Activated T-helper 1 cell treated with anti-CD3 and anti-CD28 coated beads, Interleukin-12 subunit alpha, Interleukin-12 subunit beta, Interleukin-2, Interleukin-4 antibody, amounts not matched to agents 30 ng/mL and 10 ng/mL and 1 ng/mL, durations not matched to agents 14 hours and 24 hours and 36 hours (primary cell): ENCODE measurements at places on chromosomes 12 and 14. TPM values are rescaled to one million over a fixed set of nuclear protein-coding genes. Genes with fewer than 3 reads are reported as not detected.

GRCh38 chr12:82124711-82125380, 233.3 kb downstream of the CCDC59 start:
- DNase-seq: no peak

DNA sequence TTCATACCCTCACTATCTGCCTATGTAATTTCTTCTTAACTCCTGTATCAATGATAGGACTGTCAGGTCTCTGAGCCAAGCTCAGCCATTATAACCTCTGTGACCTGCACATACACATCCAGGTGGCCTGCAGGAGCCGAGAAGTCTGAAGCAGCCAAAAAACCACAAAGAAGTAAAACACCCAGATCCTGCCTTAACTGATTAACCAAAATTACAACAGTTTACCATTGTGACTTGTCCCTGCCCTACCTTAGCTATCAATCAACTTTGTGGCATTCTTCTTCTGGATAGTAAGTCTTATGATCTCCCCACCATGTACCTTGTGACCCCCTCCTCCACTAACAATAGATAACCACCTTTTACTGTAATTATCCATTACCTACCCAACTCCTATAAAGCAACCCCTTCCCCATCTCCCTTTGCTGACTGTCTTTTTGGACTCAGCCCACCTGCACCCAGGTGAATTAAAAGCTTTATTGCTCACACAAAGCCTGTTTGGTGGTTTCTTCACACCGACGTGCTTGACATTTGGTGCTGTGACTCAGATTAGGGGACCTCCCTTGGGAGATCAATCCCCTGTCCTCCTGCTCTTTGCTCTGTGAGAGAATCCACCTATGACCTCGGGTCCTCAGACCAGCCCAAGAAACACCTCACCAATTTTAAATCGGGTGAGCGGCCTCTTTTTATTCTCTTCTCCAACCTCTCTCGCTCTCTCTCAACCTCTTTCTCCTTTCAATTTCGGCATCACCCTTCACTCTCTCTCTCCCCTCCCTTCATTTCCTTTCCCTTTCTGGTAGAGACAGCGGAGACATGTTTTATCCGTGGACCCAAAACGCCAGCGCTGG, 11.5 kb upstream of the LGMN start:
- no peak for DNase-seq

DNA sequence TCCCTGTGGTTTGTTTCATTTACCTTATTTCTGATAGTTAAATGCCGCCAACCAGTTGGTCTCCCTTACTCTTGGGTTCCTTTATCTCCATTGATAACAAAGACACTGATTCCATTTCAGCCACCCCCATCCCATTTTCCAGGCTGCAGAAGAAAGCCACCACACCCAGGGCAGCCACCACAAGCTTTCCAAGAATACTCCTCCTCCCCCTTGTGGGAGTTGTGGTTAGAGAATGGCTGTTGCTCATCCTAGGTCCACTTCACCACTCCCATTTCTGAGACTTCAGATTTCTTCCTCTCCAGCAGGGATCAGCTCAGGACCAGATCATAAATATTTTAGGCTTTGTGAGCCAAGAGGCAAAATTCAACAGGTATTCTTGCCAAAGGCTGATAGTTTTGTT, 73.9 kb downstream of the ANO4 start:
- no peak for DNase-seq

DNA sequence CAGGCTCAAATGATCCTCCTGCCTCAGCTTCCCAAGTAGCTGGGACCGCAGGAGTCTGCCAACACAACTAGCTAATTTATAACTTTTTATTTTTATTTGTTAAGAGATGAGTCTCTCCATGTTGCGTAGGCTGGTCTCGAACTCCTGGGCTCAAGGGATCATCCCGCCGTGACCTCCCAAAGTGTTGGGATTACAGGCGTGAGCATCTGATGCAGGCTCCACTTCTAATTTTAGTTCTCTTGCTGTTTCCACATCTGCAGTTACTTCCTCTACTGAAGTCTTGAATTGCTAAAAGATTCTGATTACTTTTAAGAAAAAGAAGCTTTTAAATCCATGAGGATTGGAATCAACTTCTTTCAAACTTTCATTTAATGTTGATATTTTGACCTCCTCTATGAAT, 13.4 kb upstream of the SNX6 start:
- no peak for DNase-seq

- DNase-seq: no peak
Observed at GRCh38 chr14:68701001-68701741, 91.7 kb downstream of the ZFP36L1 start.

The COX8C gene
- not detected in 2 replicates for total RNA-seq

DNA sequence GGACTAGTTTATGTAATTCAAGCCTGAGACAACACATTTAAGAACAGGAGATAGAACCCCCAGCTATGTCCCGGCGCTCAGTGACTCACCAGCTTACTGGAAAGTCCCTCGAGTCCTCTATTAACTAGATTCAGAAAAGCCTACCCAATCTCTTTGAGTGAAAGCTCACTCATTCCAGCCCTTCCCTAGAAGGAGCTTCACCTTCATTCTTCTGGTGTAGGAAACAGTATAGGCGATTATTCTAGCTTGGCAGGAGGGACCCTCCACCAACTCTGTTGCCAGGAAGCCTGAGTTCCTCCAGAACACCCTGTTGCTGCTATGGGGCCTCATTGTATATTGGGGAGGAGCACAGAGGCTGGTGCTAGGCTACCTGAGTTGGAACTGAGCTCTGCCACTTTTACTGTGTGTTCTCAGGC, 57.2 kb upstream of the AEBP2 start:
- peak; percentile 22 for DNase-seq

The KRT5 gene
- total RNA-seq: not detected in 2 replicates

DNA sequence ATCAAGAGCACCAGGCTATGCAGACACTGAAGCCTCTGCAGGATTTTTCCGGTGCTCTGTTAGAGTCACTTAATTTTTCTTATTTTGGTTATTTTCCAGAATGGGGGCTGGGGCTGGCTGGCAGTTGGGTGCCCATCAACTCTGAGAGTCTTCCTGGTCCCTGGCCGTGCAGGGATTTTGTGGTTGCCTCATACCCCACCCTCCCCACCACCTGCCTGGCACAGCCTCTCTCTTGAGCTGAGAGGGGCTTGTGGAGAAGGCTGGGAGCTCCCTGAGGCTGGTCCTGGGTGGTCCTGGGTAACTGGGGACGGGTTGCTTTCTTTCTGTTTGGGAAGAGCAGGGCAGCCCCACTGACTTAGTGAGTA, 23.3 kb downstream of the LRTM2 start:
- DNase-seq: no peak

The ENDOU gene
- total RNA-seq: not detected in 2 replicates

The HOXC12 gene
- not detected in 2 replicates for total RNA-seq

The RIPK3 gene
- 14.3 and 14.5 TPM in 2 replicates for total RNA-seq

The TRIM9 gene
- 0.31 TPM in 1 of 2 replicates, not detected in the other for total RNA-seq

The ADGRD1 gene
- total RNA-seq: 0.18 and 0.59 TPM in 2 replicates

DNA sequence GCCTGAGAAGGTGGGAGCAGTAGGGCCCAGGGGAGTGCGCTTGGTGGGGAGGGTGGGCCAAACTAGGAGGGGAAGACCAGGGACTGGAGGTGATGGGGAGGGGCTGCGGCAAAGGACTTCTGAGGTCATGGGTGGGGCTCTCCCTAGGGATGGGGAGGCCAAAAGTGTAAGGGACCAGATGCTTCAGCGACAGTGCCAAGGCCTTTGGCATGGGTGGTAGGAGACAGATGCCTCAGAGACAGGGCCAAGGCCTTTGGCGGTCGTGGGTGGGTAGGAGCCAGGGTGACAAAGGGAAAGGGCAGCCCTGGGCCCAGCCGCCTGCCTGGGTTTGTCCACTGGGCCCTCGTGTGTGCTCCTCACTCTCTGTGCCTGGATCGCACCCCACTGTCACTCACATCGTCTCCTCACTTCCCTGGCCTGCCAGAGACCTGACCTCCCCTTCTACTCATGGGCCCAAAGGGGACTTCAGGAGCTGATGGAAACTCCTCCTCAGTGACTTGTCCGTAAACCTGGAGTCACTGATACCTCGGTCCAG, 13.2 kb upstream of the RABGGTA start:
- DNase-seq: no peak

GRCh38 chr12:89162589-89163261, 189.6 kb downstream of the DUSP6 start:
- peak; percentile 59 for DNase-seq

The RFLNA gene
- total RNA-seq: not detected in 2 replicates

- DNase-seq: no peak
Observed at GRCh38 chr12:130186651-130187268, 24.5 kb downstream of the FZD10 start.

DNA sequence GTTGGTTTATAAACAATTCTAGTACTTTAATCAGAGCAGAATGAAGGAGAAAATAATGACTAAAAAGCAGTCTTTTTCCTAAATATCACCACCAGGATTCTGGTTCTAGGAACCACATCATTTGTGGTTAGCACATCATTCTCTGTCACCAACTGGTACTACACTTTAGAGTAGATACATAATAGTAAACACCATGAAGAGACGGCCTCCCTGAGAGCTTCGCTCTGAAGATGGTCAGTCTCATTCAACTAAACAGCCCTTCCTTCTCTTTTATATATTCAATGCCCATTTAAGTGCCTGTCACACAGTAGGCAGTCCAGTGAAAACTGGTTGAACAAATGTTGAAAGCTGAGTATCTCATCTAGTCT, 10.9 kb downstream of the SLC38A2 start:
- no peak for DNase-seq

The SLC17A8 gene
- not detected in 2 replicates for total RNA-seq

The SEC23A gene
- total RNA-seq: 61.2 and 72.0 TPM in 2 replicates

GRCh38 chr14:61471297-61472005, 150.1 kb downstream of the PRKCH start:
- DNase-seq: no peak

- no peak for DNase-seq
Observed at GRCh38 chr12:97408363-97408762, 54.2 kb upstream of the RMST start.

GRCh38 chr14:91793704-91794103, 61.8 kb upstream of the CATSPERB start:
- no peak for DNase-seq

DNA sequence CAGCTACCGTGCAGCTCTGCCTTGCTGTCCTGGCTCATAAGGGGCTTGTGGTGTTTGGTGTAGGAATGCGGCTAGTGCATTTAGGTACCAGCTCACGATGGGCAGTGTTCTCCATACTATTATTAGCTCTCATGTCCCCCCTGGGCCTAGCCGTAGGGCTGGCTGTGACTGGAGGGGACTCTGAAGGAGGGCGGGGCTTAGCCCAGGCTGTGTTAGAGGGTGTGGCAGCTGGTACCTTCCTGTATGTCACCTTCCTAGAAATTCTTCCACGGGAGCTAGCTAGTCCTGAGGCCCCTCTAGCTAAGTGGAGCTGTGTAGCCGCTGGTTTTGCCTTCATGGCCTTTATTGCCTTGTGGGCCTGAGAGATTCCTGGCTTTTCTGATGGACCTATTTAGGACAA, 2.1 kb downstream of the SLC39A2 start:
- no peak for DNase-seq

DNA sequence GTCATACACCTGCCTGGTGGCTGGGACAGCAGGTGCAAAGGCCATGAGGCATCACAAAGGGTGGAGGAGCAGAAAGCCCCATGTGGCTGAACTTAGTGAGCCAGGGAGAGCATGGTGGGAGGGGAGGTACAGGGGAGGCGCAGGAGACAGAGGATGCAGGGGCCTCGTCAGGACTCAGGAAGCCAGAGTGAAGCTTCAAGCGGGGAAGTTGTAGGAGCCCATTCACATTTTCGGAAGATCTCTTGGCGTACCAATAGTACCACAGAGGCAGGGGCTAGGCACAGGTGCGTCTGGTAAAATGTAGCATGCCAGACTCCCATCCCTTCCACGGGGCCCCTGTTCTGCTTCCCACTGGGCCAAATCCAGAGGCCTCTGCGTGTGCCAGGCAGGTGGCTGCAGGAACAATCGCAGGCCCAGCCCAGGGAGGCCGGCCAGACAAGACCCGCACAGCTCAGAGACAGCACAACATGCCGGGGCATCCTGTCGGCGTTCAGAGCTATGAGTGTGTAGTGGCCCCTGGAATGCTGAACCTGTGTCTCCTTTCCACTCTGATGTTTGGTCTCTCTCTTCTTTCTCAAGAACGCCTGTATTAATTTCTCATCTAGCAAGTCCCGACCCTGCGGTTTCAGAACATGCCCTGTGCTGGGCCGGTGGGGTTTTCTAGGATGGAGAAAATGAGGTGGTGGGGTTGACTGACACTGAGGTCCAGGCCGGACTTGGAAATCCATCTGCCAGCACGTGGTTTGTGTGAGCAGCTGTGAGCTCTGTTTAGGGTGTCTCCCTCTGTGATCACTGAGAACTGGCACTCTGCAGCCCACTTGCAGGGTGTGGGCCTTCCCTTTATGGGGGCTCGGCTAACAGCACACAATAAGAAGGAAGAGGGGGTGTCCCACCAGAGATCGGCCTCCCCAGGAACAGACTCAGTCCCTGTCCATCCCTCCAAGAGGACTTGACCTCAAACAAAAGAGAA, 5.5 kb upstream of the TMEM132D start:
- no peak for DNase-seq

The SERPINA3 gene
- total RNA-seq: not detected in 2 replicates

GRCh38 chr12:76611533-76611932, 52.0 kb upstream of the OSBPL8 start:
- no peak for DNase-seq

GRCh38 chr14:53929871-53930715, 26.5 kb downstream of the BMP4 start:
- no peak for DNase-seq

DNA sequence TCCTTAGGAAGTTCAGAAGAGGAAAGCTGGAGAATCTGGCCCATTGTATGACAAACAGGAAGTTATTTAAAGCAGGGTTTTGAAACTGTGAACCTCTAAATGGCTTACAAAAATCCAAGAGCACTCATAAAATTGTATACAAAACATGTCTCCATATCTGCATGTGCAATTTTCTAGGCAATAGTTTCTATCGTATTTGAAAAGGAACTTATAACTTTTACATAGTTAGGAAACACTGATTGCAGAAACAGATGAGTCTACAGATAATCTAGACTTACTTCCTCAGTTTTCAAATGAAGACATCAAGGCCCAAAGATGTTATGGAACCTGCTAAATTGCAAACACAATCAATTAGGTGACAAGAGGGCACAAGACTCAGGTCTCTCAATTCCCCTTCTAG, 53.3 kb upstream of the ETV6 start:
- no peak for DNase-seq

DNA sequence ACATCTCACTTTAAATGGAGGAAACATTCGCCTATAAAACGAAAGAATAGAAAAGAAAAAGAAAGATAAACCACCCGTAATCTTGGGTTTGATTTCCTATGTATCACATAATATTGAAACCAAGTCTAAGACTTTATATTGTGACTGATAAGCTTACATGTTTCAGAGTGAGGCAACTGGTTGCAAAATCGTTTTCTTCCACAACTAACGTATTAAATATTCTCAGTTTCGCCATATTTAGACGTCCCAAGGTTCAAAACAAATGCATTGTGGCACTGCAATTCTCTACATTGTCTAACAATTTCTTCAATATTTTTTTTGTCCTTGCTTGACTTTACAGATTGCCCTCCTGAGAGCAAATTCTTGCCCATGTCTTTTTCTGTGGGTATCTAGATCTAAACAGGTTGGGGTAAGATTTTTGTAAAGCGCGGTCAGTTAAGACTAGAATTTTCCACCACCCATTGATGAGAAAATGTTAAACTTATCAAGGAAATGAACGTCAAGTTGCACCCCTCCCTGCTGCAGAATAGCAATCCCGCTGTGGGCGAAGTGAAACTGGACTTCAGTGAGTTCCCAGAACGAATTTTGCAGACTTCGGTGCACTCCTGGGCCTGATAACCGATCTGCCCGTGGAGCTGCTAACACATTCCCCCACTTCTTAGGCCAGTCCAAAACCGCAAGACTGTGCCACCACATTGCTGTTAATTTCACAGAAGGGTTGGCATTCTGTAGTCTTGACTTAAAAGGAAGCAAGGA, 2.7 kb downstream of the TBX3 start:
- DNase-seq: no peak

The EIF2S3B gene
- total RNA-seq: 0.20 and 0.39 TPM in 2 replicates

- no peak for DNase-seq
Observed at GRCh38 chr12:130336723-130337487, 782 bp upstream of the PIWIL1 start.
